ENCODE measurements at places on chromosomes 4 and X. TPM values are rescaled to one million over a fixed set of nuclear protein-coding genes. Genes with fewer than 3 reads are reported as not detected.

- no peak for ATAC-seq
Observed at GRCh38 chr4:17492058-17492741, 19.7 kb downstream of the QDPR start.

- no peak for ATAC-seq
Observed at GRCh38 chr4:77930154-77930639, 67.6 kb downstream of the MRPL1 start.

Gene PRKG2
- 3.1 TPM for total RNA-seq

Gene SLITRK2
- 4.2 TPM for total RNA-seq

Gene HGFAC
- total RNA-seq: not detected

DNA sequence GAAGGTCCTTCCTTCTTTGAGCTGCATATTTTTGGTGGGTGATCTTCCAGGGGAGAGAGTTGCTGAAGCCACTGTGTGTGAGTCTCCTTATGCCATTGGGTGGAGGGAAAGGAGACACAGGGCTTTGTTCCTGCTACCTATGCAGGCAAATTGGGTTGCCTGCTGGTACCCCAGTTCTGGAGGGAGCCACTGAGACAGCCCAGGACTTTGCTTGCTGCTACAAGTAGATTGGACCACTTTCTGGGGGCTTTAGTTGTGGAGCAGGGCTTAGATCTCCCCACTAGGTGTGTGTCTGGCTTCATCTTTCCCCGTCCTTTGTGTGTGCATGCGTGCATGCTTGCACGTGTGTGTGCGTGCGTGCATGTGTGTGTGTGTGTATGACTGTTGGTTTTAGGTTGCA lies 10.0 kb downstream of the CITED1 start:
- ATAC-seq: no peak

DNA sequence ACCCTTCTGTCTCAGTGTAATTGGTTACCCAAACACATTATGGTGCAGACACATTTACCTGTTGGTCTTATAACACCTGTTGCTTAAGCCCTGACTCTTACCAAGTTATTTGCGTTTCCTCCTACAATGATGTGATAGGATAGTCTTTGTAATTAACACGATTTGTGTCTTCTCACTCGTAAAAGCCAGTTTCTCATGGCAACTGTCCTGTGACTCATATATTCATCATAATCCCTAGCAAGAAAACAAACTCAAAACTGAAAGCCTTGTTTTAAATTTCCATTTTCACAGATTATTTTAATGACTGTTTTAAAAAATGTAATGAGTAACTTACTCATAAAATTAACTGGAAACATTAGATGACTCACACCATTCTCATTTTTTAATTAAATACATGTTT lies 495.2 kb downstream of the NLGN4X start:
- no peak for ATAC-seq

DNA sequence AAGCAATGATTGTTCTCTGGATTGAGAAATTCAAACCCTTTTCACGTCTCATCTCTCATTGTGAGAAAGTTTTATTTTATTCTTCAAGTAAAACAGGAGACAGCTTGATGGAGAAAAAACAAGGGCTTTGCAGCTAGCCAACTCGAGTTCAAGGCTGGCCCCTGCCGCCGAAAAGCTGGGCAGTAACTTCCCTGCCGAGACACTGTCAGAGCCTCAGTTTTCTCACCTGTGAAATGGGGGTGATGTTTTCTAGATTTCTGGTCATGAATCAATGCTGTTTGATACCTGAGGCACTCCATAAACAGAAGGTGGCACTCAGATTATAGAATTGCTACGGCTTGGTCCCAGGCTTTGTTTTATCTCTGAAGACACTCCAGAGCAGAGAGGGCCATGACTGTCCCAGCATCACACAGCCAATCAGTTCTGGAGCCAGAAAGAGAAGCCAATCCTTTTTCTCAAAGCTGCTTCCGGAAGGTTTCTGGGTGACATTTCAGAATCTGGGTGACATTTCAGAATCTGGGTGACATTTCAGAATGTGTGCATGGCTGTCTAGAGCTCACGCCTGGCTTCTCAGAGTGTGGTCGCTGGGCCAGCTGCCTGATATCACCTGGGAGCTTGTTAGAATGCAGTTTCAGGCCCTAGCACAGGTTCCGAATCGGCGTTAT lies 33.2 kb downstream of the HMX1 start:
- no peak for ATAC-seq

Gene EBP
- 95.1 TPM for total RNA-seq
